Neural progenitor cell (in vitro differentiated cells): ENCODE measurements at places on chromosomes 4 and X. TPM values are rescaled to one million over a fixed set of nuclear protein-coding genes. Genes with fewer than 3 reads are reported as not detected.

The CDKL2 gene
- total RNA-seq = 1.2 and 2.9 TPM in 2 replicates

The FRAS1 gene
- 21.1 and 21.3 TPM in 2 replicates for total RNA-seq

The GABRQ gene
- 0.90 and 1.5 TPM in 2 replicates for total RNA-seq

- H3K4me3 ChIP-seq = no peak overlapping the region
- H3K36me3 ChIP-seq = no peaks in the 10 kb centered on the region
- H3K27ac ChIP-seq = no peak overlapping the region
- DNase-seq = peak; percentile 85
- H3K27me3 ChIP-seq = no peaks in the 10 kb centered on the region
These were observed 217.9 kb downstream of the HS6ST2 start for GRCh38 chrX:132740316-132741123.

DNA sequence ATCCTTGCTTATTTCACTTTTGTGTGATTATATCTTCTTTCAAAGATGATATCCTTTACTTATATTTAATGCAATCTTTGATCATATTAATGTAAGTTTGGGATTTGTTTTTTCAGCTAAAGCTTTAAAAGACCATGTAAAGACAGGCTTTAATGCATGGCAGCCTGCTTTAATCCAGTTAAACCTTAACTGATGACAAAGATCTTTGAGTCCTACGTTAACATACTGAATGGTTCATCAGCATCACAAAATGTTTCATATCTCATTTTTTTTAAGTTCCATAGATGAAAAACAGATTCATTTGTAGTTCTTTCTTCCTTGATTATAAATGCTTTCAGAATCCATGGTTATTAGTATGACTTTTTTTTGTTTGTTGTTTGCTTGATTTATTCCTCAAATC is 1102.8 kb downstream of the FSTL5 start:
- no peaks in the 10 kb centered on the region for H3K27me3 ChIP-seq
- no peak overlapping the region for H3K27ac ChIP-seq
- no peak overlapping the region for H3K4me3 ChIP-seq
- no peaks in the 10 kb centered on the region for H3K36me3 ChIP-seq

DNA sequence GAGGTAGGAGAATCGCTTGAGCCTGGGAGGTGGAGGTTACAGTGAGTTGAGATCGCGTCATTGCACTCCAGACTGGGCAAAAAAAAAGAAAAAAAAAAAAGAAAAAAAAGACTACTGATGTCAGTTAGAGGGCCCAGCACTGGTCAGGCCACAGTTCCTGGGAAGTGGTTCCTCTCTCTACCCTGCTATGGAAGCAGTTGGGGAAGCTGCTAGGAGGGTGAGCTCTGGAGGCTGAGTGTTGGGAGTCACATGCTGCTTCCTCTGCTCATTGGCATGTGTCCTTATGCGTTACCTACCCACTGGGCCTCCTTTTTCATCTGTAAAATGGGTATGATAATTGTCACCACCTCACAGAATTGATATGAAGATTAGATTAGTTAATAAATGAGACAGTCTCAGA is 50.7 kb downstream of the SEPSECS start:
- H3K4me3 ChIP-seq = no peak overlapping the region
- DNase-seq = no peak
- no peaks in the 10 kb centered on the region for H3K4me1 ChIP-seq
- H3K36me3 ChIP-seq = no peaks in the 10 kb centered on the region
- no peaks in the 10 kb centered on the region for H3K27me3 ChIP-seq

GRCh38 chrX:19065535-19065934 is 56.7 kb downstream of the ADGRG2 start:
- no peak overlapping the region for H3K4me3 ChIP-seq
- no peak for DNase-seq
- H3K27ac ChIP-seq = no peak overlapping the region
- no peaks in the 10 kb centered on the region for H3K27me3 ChIP-seq

- H3K36me3 ChIP-seq = no peaks in the 10 kb centered on the region
- H3K27me3 ChIP-seq = no peaks in the 10 kb centered on the region
- no peak overlapping the region for H3K4me3 ChIP-seq
- no peak for DNase-seq
These were observed 76.9 kb upstream of the GPM6B start for GRCh38 chrX:13893826-13894225.

DNA sequence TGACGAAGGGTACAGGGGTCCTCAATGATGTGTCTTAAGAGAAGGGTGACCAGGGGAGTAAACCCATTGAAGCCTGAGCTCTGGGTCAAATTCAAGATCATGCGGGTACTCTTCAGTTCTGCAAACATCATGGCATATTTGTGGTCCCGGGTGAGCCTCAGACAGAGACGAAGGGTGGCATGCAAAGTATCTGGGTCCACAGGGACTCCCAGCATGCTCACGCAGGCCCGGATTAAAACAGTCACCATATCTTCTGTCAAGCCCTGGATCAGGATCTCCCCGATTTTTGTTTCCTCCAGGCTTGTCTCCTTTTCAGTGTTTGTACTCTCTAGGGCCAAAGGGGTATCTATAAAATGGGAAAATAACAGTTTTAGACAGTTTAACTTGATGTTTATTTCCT is 102.9 kb downstream of the HUWE1 start:
- peaks cover 29% of the 10 kb centered on the region for H3K36me3 ChIP-seq
- no peak overlapping the region for H3K4me3 ChIP-seq
- no peaks in the 10 kb centered on the region for H3K4me1 ChIP-seq

DNA sequence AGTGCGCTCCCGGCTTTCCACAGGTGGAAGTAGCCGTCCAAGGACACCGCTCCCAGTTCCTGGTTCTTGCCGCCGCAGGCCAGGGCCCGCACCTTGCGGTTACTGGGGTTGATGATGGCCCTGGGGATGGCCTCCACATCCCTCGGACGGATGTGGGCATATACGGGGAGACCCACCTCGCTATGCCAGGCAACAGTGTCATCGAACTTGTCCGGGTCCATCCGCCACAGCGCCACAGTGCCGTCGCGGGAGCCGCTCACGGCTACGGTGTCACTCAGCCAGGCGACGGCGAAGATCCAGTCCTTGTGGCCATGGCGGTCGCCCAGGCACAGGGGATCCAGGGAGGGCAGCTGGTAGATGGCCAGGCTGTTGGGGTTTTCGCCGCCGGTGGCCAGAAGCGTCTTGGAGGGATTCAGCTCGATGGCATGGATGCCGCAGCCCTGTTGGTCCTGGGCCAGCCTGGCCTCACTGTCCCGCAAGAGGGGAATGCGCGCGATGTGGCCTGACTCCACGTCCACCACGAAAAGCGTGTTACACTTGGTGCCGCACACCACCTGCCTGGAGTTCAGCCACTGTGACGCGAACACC is 795 bp downstream of the DCAF12L1 start:
- H3K4me1 ChIP-seq = no peaks in the 10 kb centered on the region
- peak overlapping the region; percentile 37 for H3K4me3 ChIP-seq
- no peaks in the 10 kb centered on the region for H3K36me3 ChIP-seq
- no peak for DNase-seq
- H3K27ac ChIP-seq = no peak overlapping the region

GRCh38 chr4:139668658-139669201 is 3.1 kb downstream of the MGST2 start:
- no peaks in the 10 kb centered on the region for H3K27me3 ChIP-seq
- no peak for DNase-seq
- H3K4me1 ChIP-seq = peaks cover 19% of the 10 kb centered on the region
- H3K27ac ChIP-seq = no peak overlapping the region

DNA sequence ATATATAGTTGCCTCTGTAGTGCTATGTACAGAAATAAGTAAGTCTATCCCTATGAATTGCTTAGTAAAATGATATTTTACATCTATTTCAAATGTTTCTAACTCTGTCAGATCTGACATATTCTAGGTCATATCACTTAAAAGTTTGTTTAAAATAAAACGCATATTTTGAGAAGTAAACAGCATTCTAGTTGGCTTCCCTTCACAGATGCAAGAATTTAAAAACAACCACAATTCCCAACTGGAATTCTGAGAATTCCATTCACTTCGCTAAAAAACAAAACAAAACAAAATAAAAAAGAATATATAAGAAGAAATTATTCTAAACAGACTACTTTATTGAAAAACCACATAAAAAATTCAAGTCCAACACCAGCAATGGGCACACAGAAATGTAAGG is 126.0 kb downstream of the PPP3CA start:
- no peaks in the 10 kb centered on the region for H3K27me3 ChIP-seq
- H3K4me3 ChIP-seq = no peak overlapping the region
- no peaks in the 10 kb centered on the region for H3K36me3 ChIP-seq

DNA sequence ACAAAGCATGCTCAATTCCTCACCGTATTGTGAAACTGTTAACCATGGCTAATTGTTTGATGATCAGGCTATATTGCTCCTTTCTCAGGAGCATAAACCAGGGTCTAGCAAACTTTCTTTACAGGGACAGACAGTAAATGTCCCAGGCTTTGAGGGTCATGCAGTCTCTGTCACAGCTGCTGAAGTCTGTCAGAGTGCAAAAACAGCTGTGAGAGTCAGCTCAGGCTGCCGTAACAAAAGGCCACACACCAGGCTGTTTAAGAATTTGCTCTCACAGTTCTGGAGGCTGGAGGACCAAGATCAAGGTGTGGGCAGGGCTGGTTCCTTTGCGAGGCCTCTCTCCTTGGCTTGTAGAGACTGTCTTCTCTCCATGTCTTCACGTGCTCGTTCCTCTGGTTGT is 75.6 kb downstream of the GPR143 start:
- DNase-seq = no peak
- no peak overlapping the region for H3K27ac ChIP-seq
- H3K36me3 ChIP-seq = no peaks in the 10 kb centered on the region
- H3K27me3 ChIP-seq = no peaks in the 10 kb centered on the region
- H3K4me1 ChIP-seq = no peaks in the 10 kb centered on the region
- no peak overlapping the region for H3K4me3 ChIP-seq

DNA sequence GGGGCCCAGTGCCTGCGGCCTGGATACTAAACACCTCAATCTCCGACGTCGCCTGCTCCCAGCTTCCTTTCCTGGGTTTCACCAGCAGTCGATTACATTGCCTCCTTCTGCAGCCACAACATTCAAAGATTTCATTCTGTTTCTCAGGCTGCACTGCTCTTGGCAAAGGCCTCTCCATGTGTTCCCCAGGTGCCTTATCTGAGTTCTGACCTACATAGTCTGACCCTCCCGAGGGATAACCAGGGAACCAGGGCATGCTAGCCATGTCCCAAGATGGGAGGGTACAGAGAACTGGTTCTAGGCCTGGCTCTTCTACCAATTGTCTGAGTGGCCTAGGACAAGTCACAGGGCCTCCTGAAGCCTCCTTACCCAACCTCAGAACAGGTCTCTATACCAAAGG is 62.2 kb upstream of the ACSL1 start:
- no peak overlapping the region for H3K4me3 ChIP-seq
- no peaks in the 10 kb centered on the region for H3K27me3 ChIP-seq
- no peaks in the 10 kb centered on the region for H3K36me3 ChIP-seq
- H3K27ac ChIP-seq = no peak overlapping the region

DNA sequence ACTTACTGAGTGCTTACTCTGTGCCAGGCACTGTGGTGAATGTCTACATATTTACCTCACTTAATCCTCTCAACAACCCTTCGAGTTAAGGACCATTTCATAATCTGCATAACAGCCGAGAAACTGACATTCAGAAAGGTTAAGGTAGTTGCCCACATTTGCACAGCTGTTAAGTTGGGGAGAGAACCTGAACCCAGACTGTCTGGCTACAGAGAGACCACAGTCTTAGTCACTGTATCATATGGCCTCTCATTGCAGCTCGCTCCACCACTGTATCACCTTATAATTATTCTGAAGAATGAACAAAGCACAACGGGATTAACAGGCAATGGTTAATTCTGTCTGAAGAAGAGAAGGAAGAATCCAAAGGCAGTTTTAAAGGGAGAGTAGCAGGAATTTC is 98.5 kb downstream of the ADGRA3 start:
- no peak overlapping the region for H3K4me3 ChIP-seq
- H3K27me3 ChIP-seq = no peaks in the 10 kb centered on the region
- H3K36me3 ChIP-seq = peaks cover 23% of the 10 kb centered on the region
- no peak for DNase-seq
- no peaks in the 10 kb centered on the region for H3K4me1 ChIP-seq

DNA sequence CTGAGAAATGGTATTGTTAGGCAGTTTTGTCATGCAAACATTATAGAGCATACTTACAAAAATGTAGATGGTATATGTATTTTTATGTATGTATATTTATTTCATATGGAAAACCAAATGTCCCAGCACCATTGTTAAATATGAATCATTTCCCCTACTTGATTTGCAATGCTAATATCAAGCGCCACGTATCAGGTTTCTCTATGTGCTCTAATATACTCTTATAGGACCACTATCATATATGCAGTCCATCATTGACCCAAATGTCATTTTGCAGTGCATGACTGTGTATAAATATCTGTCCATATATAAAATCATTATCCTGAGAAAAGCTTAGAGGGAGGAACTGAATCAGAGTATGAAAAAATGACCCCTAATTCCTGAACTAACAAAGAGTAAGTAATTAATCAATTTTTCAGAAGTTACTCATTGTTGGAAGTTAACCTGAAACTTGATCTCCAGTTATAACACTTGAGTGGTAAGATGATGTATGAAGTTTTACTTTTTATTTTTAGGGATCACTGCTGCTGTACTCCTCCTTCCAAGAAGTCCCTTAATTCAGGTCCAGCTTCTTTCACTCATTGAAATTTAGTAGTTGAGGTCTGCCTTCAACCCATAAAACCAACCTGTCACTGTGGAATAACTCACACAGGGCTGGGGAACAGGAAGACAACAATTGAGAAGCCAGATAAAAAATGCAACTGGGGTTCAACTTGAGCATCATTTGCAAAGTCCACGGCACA is 134.8 kb upstream of the LDB2 start:
- no peak overlapping the region for H3K27ac ChIP-seq
- DNase-seq = no peak
- no peak overlapping the region for H3K4me3 ChIP-seq
- no peaks in the 10 kb centered on the region for H3K27me3 ChIP-seq

- H3K4me3 ChIP-seq = no peak overlapping the region
- peak; percentile 43 for DNase-seq
- no peak overlapping the region for H3K27ac ChIP-seq
- H3K27me3 ChIP-seq = no peaks in the 10 kb centered on the region
These were observed 83.4 kb upstream of the MID1IP1 start for GRCh38 chrX:38717871-38718270.

DNA sequence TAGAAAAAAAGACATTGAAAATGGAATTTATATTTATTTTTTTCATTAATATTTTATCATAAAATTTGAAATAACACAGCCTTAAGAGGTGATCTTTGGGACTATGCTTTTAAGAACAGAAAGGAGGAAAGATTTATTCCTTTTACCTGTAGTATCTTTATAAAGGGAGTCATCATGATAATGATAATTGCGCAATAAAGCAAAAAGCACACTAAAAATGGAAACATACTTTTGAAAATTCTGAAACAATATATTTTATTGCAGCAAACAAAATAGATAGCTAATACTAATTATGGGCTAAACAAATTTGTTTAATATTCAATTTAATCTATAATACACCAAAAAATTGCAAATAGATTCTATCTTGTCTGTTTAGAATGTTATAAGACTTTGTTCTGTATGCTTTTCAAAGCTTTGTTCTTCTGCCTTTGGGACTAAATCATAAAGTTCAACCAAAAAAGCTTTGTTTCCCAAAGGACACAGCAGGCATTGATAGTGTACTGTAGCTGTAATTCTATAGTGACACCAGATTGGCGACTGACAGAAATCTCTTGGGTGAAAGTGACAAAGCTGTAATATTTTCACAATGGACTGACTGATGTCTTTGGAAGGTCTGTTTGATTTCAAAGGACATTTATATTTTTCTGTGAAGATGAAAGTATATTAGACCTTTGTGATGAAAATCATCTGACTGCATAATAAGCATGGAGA is 2156.6 kb upstream of the TENM3 start:
- H3K4me1 ChIP-seq = no peaks in the 10 kb centered on the region
- no peak for DNase-seq
- H3K4me3 ChIP-seq = no peak overlapping the region
- no peaks in the 10 kb centered on the region for H3K27me3 ChIP-seq
- no peaks in the 10 kb centered on the region for H3K36me3 ChIP-seq
